HS-27A (cell line): ENCODE measurements at places on chromosomes 3 and 15.

DNA sequence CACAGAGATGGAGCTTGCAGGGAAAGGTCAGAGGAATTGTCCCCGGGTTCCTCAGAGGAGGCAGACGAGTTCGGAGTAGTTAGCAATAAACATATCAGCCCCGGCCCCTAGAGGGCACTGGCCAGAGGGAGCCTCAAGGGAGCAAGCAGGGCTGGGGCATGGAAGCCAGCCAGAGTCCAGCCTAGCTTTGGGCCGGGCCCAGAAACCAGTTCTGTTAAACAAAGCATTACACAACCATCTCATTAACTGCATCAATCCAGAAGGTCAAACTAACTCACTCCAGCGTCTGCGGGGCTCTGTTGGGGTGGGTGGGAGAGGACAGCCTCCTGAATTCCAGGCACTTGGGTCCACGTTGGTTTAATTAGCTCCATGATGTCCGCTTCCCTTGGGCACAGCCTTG is 41.0 kb upstream of the IREB2 start:
- no peak for DNase-seq

- DNase-seq = no peak
These were observed 138.0 kb upstream of the THBS1 start for GRCh38 chr15:39442898-39443297.

GRCh38 chr15:68429691-68430470 is 2.1 kb downstream of the ITGA11 start:
- no peak for DNase-seq

- no peak for DNase-seq
These were observed 67.0 kb upstream of the TNFAIP8L3 start for GRCh38 chr15:51161491-51162220.

GRCh38 chr15:58852347-58852746 is 81.1 kb downstream of the SLTM start:
- DNase-seq = no peak

DNA sequence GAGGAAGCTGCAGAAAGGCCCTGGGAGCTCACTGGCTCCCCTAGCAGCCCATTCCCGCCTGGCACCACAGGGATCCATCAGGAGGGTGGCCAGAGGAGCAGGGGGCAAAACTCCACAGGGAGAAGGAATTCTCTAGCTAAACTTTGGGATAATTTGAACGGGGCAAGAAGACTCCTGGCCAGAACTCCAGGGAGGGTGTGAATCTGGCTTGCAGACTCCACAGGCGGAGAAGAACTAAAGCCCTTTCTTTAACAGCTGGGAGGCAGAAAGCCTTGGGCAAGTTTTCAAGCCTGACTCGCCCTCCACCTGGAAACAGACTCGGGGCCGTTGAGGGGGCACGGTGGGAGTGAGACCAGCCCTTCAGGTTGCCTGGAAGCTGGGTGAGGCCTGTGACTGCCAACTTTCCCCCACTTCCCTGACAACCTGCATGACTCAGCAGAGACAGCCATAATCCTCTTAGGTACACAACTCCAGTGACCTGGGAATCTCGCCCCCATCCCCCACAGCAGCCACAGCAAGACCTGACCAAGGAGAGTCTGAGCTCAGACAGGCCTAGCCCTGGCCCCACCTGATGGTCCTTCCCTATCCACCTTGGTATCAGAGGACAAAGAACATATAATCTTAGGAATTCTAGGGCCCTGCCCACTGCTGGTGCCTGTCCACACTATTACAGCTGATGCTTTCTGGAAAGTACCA is 28.6 kb downstream of the SLC27A2 start:
- DNase-seq = no peak
